ENCODE measurements at places on chromosomes 7 and 10.
A peak's percentile ranks its signal among the peaks of the same experiment; 100 is the strongest.

GRCh38 chr7:42924223-42924838 is 7.6 kb downstream of the PSMA2 start:
- DNase-seq: no peak

DNA sequence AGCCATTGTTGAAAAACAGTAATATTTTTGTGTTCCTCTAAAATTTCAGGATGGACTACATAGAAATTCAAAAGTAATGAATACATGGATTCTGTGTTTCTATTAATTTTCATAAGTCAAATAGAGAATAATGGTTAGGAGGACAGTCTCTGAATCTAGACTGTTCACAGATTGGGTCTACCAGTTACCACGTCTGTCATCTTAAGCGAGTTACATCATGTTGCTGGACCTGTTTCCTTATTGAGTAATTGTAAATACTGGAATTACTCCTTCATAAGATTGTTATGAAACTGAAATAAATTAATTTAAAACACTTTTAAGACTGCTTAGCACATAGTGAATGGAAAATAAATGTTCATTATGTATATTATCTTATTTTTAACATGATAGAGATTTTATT is 172.3 kb downstream of the KCND2 start:
- no peak for DNase-seq

DNA sequence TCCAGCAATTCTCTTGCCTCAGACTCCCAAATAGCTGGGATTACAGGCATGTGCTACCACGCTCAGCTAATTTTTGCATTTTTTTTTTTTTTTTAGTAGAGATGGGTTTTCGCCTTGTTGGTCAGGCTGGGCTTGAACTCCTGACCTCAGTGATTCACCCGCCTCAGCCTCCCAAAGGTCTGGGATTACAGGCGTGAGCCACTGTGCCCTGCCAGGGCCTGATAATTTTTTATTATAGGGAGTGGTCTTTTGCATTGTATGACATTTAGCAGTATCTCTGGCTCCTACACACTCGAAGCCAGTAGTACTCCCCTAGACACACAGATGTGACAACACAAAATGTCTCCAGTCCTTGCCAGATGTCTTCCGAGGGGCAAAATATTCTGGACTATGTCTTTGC is 124.0 kb downstream of the DKK1 start:
- no peak for DNase-seq

GRCh38 chr7:5502721-5503243 is 79.1 kb upstream of the TNRC18 start:
- DNase-seq: no peak

- no peak for DNase-seq
Measured at GRCh38 chr7:82818171-82818570, 344.5 kb downstream of the PCLO start.

- peak; percentile 61 for DNase-seq
Measured at GRCh38 chr10:13346283-13347042, 1.6 kb downstream of the SEPHS1 start.

DNA sequence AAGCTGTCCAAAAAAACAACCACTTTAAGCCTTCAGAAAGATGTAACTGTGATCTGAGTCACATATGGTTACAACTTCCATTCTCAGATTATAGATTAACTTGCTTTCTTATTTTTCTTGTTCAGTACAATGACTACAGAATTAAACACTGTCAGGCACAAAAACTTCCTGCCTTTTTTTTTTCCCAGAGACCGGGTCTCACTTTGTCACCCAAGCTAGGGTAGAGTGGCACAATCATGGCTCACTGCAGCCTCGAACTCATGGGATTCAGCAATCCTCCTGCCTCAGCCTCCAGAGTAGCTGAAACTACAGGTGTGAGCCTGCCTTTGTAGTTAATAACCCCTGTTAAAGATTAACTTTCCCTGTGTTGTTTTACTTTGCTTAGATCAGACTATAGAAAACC is 163.2 kb downstream of the AVL9 start:
- no peak for DNase-seq

DNA sequence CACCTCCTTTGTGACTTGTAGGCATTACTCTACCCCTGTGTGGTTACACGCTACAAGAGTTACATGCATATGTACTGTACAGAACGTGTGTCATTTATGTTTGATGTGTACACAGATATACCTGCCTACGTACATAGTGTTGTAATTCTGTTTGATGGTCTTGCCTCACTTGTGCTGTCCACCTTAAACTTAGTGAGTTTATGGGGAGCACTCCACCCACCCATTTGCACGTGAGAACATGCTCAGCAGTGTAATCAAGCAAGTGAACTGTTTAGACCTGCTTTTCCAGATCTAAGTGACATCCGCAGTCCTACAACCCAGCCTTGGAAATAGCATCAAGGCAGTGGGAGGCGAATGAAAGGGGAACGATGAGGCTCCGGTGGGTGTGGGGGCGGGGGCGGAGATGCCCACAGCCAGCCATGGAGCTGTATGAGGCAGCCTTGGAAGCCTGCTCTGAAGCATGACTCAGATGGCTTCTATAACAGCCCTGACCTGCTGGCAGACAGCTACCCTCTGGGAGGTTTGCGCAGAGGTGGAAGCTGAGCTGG is 52.1 kb downstream of the SUFU start:
- DNase-seq: peak; percentile 28

DNA sequence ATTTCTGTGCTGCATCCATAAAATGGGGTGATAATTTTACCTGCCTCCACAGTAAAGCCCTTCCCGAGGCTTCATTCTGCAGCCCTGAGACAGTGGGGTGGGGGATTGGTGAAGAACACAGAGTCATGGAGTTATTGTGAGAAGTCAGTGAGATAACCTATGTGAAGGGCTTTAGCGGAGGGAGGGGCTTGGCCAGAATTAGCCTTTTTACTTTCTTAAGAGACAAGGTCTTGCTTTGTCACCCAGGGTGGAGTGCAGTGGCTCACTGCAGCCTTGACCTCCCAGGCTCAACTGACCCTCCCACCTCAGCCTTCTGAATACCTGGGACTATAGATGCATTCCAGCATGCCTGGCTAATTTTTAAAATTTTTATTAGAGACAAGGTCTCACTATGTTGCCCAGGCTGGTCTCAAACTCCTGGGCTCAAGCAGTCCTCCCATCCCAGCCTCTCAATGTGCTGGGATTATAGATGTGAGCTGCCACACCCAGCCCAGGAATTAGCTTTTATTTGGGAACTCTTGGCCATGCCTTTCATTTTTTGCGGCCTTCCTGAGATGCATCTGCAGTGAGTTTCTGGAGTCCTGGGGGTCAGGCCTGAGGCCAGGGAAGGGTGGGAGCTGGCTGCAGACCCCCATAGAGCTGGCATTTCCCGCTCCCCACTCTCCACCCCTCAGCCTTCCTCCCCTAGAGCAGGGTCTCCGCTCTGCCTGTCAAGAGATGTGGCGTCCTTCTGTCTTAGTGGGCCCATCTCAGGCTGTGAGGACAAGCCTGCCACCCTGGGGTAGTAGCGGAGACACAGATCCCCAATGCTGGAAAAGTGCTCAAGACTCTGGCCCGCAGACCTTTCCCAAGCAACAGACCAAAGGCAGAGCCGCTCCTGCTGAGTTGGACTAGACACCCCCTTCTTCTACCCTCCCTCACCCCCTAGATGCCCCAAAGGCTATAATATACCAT is 77.0 kb downstream of the ZMIZ1 start:
- DNase-seq: no peak

GRCh38 chr7:98855610-98856422 is 14.0 kb downstream of the TMEM130 start:
- no peak for DNase-seq

DNA sequence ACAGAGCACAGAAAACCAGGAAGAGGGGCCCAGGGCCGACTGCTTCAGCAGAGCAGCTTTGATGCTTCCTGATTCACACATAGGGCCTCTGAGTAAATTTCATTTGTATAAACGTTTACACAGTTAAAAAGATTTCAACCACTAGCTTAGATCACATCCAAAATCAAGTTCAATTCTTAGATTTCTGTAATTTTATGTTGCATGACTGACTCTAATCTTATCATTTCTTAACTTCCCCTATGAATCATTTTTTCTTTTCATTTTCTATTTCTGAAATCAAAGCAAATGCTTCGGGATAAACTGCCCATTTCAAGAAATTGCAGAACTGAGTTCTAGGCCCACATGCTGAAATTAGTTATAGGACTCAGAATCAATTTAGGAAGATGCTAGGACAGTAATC is 224.7 kb downstream of the INHBA start:
- no peak for DNase-seq

DNA sequence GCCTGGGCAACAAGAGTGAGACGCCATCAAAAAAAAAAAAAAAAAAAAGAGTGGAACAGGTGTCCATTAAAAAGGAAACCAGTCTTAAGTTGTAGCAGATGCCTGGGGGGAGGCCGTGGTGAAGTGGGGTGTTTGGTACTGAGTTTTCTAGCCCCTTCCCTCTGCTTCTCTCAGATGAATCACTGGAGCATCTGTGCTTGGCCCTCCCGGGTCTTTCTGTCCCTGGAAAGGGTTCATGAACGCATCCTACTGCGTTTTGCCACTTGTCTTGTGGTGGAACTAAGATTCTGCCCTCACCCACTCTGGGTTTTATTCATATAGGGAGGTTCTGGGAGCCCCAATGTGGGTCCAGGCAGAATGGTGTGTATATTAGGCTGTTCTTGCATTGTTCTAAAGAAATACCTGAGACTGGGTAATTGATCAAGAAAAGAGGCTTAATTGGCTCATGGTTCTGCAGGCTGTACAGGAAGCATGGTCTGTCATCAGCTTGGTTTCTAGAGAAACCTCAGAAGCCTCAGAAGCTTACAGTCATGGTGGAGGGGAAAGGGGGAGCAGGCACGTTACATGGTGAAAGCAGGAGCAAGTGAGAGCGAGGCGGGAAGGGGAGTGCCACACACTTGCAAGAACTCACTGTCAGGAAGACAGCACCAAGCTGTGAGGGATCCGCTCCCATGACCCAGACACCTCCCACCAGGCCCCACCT is 63.5 kb downstream of the CAMK1D start:
- no peak for DNase-seq

GRCh38 chr10:126227762-126228134 is 160.5 kb downstream of the ADAM12 start:
- peak; percentile 68 for DNase-seq

DNA sequence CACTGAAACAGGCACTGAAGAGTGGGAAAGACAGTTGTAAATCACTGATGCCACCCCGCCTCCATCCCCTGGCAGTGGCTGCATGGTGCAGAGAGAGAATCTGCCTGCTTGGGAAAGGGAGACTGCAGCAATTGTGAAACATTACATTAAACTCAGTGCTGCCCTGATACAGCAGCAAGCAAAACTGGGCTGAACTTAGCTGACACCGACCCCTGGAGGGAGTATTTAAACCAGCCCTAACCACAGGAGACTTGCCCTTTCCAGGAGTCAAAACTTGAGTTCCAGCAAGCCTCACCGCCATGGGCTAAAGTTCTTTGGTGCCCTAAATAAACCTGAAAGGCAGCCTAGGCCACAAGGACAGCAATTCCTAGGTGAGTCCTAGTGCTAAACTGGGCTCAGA is 109.4 kb upstream of the PLPP4 start:
- DNase-seq: no peak

DNA sequence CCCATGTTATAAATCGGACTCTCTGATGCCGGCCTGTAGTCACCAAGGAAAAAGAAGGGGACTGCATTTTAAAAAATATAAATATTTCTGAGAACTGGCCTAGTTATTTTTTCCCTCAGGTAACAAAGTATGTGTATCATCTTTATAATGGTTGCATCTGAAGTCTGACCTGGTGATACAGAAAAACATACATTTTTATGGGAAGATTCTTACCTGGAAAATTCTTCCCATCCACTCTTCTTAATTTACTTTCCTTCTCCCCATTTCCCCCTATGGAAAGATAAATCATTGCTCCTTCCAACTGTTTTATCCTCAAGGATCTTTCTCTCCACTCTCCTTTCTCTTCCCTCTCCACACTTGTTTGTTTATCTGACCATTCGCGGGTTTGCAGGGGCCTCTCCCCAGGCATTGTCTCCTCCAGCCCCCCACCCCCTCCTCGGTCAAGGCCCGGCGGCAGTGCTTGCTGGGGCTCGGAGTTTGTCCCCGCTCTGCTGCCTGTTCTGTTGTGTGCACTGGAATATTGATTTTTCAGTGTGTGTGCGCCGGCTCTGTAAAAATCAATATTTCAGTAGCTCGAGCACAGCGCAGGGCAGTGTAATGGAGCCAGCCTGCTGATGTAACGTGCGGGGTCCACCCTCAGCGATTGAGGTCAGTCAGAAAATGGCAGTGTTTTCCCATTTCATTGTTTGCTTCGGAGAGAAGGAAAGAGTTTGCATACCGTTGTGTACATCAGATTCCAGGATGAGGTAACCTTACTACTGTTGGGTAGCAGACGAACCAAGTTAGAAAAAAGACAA is 199.5 kb upstream of the NFE2L3 start:
- no peak for DNase-seq

DNA sequence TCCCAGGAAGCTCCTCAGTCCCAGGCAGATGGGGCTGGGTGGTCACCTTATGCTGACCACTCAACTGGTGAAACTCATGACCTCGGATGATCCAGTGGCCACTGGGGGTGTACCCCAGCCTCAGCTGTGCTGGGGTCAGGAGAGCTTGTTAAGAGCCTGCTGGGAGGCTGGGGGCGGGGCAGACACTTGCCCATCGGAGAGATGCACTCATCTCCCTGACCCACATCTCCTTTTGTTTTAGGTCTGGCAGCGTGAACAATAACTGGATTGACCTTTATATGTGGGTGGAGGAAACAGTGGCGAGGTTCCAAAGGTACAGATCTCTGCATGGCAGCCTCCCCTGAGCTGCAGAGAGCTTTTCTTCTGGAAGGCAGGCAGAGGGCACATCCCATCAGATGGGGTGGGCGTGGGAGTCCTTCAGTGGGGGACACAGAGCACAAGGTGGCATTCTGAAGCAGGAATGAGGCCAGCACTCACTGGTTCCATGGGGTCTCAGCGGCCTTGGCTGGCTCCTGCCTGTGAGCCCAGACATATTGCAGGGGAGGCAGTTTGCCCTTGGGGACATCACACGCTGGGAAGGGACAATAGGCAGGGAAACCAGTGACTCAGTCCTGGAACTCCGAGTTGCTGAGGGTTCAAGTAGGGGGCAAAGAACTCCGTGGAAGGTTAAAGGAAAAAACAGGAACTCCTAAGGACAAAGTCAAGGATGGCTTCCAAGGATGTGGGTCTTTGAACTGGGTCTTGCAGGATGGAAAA is 5.2 kb downstream of the ANTXRL start:
- no peak for DNase-seq

GRCh38 chr10:62341419-62341818 is 32.8 kb upstream of the ZNF365 start:
- no peak for DNase-seq

DNA sequence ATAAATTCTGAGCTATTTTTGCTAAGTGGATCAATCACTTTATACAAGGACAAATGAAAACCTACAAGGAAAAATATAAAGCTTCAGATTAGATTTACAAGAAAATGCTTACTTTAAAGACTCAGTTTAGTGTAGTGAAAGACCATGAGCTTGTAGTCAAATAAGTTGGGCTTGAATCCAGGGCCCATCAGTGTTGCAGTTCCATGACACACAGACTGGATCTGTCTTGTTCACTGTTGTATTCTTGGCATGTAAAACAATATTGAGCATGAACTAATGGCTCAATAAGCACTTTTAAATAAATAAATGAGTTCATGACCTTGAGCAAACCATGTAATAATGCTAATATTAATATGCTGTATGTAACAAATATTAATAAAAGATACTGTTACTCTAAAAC is 164.6 kb upstream of the KCND2 start:
- no peak for DNase-seq

- no peak for DNase-seq
Measured at GRCh38 chr7:42471573-42472174, 234.7 kb upstream of the GLI3 start.

All from hepatic stellate cell (primary cell).